Stimulated activated naive CD8-positive, alpha-beta T cell treated with anti-CD3 and anti-CD28 coated beads, Interleukin-15, Interleukin-2, amounts not matched to agents 100 U/mL and 50 U/mL, for 24 hours (primary cell): ENCODE measurements at places on chromosomes 2 and 18.

DNA sequence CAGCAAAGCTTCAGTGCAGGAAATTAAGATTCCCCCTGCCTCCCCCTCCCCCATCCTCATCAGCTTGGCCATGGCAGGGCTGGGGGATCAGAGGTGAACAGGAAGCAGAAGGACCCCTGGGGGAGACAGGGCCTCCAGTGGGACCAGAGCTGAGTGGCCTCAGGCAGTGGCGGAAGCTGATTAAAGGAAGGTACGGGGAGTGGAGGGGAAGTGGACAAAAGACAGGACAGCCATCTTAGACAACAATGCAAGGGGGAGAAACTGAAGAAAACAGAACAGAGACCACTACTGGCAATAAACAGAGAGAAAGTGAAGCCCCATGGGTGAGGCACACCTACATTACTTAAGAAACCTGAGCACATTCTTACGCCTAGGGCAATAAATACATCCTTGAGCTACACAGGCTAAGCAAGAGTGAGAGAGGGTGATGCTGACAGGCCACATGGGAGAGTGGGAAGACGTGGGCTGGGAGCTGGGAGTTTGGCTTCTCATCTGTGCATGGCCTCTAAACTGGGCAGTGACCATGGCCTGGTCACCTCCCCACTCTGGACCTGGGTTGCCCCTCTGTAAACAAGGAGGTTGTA lies 59.6 kb downstream of the BCL11A start:
- no peak for DNase-seq

DNA sequence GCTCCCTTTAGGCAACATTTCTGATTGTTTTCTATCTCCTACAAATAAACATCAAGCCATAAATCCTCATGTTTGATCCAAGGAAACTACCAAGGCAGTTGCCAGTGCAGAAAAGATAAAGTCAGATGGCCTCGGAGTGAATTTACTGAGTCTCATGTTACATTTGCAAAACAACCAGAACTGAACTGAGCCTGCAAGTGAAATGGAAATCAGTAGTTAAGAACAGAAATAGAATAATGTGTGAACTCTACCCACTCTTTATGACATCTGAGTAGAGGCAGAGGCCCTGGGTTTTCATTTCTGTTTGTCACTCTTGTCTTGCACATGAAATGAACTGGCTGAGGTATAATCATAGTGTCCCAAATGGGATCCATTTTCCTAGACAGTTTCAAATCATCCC lies 20.4 kb upstream of the DAPL1 start:
- DNase-seq: no peak

DNA sequence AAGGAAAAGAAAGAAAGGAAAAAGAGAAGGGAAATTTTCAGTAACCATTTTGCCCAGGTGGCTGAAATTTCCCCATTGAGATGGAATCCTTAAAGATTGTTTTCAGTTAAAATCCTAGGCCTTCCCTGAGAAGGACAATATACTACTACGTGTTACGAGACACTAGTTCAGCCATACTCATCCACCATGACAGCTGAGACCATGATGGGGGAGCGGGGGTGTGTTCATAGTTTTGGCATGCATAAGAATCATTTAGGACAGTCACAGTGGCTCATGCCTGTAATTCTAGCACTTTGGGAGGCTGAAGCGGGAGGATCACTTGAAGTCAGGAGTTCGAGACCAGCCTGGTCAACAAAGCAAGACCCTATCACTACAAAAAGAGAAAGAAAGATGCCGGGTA lies 28.0 kb downstream of the PLA2R1 start:
- DNase-seq: no peak

GRCh38 chr18:32934201-32934600 lies 161.4 kb upstream of the KLHL14 start:
- no peak for DNase-seq

GRCh38 chr18:74866577-74866976 lies 268.9 kb downstream of the ZNF407 start:
- DNase-seq: no peak

- no peak for DNase-seq
Observed at GRCh38 chr2:161223139-161223732, 63.0 kb downstream of the TANK start.

- DNase-seq: no peak
Observed at GRCh38 chr2:230814616-230815015, 50.1 kb upstream of the ITM2C start.

GRCh38 chr2:177340158-177340557 lies 52.4 kb upstream of the AGPS start:
- DNase-seq: no peak

DNA sequence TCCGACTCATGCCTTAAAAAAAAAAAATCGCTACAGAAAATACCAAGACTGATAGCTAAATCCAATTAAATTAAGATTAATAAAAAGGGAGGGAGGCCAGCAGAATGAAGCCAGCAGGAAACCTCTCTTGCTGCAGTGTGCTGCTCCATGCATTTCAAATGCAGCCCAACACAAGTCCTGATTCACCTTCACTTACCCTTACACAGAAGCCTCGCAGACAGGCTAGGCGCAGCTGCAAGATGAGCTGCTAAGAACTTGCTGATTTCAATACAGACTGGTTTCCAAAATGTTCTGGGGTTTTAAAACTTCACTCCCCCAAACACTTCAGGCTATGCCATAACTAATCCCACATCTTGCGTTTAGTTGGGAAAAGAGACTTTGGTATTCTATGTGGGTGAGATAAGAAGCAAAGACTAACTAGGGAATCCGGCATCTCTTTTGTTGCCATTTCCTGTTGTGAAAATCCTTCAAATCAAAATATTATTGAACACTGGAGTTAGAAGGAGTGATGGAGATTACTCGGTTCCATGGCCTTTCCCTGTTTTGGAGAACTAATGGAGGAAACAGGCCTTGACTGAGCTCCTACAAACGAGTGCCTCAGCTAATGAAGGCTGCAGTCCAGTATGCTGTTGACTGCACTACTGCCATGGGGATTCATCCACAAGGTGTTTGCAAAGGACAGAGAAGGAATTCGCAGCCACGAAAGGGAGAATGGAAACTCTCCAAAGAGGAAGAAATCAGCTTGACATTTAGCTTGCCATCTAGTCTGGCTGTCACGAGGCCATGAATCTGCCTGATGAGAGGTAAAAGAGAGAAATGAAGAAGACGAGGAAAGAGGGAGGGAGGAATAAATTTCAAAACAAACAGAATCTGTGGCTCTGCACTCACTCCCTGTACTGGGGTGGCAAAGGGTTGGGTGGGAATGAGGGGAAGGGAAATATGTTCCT lies 67.3 kb downstream of the CLHC1 start:
- no peak for DNase-seq

GRCh38 chr2:216830346-216830745 lies 29.5 kb downstream of the TNP1 start:
- no peak for DNase-seq

DNA sequence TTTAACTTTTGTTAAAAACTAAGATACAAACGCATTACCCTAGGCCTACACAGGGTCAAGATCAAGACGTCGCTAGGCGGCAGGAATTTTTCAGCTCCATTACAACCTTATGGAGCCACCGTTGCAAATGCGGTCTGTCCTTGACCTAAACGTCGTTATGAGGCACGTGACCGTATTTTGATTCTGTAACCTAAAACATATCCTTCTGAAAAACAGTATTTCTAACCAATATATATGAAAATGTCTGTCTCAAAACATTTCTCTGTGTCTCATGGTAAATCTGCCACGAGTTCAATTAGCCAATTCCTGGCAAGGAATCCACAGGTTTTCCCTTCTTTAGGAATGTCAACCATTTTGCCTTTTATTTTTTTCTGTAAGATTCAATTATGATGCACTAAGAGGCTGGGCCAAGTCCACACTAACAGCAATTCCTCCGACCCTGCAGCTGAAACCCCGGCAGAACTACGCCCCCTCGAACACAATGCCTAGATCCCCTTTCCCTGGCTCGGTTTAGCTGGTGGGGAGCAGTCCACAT lies 1.7 kb downstream of the RTN4 start:
- no peak for DNase-seq

GRCh38 chr2:175187378-175187777 lies 5.9 kb upstream of the ATP5MC3 start:
- DNase-seq: no peak

- DNase-seq: no peak
Observed at GRCh38 chr2:147502711-147503290, 342.0 kb upstream of the ACVR2A start.

GRCh38 chr18:38868757-38869156 lies 1303.2 kb upstream of the CELF4 start:
- no peak for DNase-seq

GRCh38 chr2:187003611-187004010 lies 154.6 kb upstream of the ZSWIM2 start:
- DNase-seq: no peak

DNA sequence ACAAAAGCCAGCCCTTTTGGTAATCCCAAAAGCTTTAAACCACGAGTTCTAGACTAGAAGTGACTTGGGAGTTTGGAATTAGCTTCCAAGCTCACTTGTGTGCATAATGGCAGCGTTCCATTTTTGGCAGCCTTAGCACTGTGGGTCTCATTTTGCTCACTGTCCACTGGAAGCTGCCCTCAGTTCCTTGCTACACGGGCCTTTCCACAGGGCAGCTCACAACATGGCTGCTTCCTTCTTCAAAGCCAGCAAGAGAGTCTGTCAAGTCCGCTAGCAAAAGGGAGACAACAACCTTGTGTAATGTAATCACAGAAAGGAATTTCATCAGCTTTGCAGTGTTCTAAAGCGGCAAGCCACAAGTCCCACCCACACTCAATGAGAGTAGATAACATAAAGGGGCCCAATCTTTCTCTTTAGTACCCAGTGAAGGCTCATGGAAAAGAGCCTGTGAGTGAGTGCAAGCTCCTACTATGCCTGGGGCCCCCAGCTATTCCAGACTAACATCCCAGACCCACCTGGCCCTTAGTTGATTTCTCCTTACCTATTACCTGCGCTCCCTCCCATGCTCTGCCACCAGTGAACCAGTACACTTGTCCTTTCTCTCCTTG lies 239.7 kb upstream of the FBXO11 start:
- no peak for DNase-seq

GRCh38 chr2:12456293-12457106 lies 260.2 kb upstream of the TRIB2 start:
- DNase-seq: peak; percentile 77

DNA sequence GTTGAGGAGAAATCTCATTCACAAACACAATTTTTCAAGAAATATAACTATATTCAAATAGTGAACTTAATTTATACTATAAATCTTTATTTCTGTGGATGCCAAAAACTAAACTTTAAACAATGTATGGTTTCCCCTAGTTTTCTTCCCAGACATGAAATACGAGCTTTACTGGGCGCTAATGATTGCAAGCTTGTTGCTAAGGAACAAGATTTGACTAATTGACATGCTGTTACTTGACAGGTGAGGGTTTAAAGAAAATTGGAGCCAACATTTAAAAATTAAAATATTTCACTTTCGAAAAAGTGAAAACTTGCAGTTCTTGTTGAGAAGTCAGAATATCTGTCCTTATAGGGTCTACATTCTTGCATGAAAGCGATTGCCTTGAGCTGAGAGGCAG lies 381.0 kb downstream of the MEIS1 start:
- DNase-seq: no peak

DNA sequence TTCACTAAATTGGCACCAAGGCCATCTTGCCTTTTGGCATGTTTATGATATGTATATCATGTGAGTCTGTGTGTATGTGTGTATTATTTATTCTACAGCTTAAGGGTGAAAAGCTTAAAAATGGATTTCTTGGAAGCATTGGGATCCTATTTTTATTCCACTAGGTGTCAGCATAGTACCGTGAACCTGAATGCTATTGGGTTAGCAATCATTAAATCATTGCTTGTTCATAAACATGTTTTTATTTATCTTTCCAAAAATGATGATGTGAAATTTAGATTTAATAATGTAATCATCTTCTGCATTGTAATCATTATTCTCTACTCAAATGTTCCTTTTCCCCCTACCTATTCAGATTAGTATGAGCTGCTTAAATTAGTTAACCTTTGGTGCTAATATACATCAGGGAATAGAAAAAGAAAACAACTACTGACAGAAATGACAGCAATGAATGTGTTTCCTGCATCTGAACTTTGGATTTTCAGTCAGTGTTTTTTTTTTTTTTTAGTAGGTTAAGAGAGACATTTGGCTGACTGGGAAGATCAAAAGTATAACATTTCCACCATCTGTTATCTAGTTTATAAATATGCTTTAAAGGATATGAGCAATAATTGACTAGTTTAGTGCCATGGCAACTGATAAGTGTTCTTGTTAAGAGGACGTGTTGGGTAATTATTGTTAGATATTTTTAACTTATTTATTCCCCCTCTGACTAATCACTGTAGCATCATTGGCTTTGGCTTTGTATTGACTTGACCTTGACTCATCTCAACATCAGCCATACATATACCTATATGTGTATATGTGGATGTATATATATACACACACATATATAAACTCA lies 14.1 kb upstream of the ZSWIM2 start:
- DNase-seq: no peak

GRCh38 chr2:54975598-54976492 lies 74.4 kb downstream of the RTN4 start:
- DNase-seq: no peak

DNA sequence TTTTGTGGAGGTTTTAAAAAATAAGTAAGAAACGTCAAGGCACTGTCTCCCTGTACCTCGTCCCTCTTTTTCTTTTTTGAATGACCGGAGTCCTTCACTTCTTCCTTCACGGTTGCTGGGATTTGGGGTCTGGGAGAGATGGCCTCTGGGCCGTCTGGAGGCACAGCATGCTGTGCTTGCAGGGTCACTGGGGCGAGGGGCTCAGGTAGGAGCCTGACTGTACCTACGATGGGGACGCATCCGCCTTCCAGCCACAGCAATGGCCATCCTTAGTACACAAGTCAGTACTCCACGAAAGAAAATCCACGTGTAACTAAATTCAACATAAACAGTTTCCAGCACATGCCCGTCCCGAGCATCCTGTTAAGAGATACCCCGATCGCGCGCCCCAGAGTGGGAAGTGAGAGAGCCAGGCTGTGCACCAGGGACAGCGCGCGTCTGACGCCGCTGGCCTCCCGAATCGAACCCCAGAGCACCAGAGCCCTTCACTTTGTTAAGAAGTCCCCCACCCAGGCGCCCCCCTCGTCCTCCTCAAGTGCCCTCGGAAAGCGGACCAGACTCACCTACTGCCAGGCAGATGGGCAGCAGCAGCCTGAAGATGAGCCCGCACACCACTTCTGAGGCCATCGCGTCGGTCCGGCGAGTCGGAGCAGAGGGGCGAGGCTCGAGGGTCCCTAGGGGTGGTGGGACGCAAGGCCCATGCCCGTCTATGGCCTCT lies 1.2 kb downstream of the PIEZO2 start:
- DNase-seq: no peak

GRCh38 chr2:233499928-233500327 lies 66.7 kb downstream of the USP40 start:
- no peak for DNase-seq

DNA sequence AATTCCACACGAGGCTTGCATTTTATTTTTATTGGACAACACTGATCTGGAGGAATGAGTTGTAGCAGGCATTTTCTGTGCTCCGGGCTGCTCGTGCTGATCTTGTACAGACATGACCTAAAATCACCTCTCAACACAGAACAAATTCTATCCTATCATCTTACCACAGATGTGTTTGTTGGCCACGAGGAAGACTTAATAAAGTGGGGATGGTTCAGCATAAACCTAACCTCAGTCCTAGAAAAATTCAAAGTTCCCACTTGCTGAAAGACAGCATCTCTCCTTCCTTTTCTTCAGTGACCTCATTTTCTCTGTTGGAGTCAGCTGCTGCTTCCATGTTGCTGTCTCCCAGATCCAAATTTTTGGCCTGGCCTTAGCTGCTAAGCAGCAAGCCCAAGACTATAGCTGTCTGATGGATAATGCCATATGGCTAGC lies 45.3 kb downstream of the RBKS start:
- no peak for DNase-seq
